NCI-H446 (cell line): ENCODE measurements at places on chromosomes 4 and X.

- no peak for DNase-seq
Measured at GRCh38 chr4:48538358-48538757, 48.3 kb downstream of the ZAR1 start.

GRCh38 chrX:15988661-15989603 is 134.3 kb upstream of the AP1S2 start:
- peak; percentile 31 for DNase-seq

GRCh38 chrX:69140837-69141236 is 24.4 kb downstream of the PJA1 start:
- no peak for DNase-seq

DNA sequence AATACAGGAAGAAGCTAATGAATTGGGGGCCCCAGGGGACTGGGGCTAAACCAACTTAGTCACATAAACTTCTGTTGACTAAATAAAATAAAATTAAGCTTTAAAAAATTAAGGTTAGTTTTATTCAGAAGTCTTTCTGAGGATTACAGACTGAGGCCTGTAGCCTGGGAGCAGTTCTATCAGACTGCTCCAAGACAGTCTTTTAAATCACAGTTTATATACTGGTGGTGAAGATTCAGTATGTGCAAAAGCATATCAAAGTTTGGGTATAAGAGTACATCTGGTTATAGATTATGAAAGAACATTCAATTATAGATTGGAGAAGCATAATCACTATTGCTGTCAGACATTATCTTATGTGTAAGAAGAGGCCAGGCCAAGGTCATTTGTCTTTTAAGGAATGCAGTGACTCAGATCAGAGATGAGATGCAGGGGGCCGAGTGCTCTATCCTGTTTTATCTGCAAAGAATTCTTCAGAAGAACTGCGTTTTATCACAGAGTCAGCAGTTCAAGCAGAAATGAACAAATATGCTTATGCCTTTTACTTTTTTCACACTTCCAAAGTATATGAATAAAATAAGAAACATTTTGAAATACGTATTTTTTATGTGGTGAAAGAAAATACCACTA is 109.4 kb downstream of the PDHA2 start:
- no peak for DNase-seq

DNA sequence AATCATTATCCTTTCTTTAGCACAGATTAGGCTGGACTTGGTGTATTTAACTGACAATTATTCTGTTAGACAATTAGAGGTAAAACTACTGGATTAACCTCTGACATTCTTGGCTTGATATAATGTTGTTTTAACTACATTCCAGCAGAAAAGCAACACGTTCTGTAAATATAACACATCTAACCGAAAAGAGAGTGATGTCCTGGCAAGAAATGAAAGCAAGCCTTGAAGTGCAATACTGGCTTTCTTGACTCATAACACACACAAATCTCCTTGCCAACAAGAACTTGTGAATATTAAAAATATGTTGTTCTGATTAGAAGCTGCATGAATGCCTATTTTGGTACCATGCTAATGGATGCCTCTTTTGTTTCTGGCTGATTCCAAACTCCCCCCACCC is 76.4 kb downstream of the EFHC2 start:
- no peak for DNase-seq

DNA sequence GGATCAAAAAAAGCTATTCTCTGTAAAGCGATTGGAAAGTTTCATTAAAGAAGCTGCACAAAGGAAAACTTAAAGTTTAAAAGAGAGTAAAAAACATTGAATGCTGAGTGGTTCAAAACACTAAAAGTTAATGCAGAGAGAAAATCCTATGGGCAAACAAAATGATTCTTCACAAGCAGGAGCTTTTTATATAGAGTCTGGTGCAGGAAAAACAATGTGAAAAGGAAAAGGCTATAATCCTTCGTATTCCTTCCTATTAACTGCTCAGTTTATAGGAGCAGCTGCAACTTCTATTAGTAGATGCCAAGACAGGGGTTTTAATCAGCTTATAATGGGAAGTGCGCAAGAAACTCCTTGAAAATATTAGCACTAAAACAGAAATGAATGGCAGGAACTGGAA is 100.7 kb downstream of the PDGFC start:
- DNase-seq, result no peak

GRCh38 chr4:159791334-159791733 is 688.5 kb downstream of the RAPGEF2 start:
- DNase-seq, result no peak

DNA sequence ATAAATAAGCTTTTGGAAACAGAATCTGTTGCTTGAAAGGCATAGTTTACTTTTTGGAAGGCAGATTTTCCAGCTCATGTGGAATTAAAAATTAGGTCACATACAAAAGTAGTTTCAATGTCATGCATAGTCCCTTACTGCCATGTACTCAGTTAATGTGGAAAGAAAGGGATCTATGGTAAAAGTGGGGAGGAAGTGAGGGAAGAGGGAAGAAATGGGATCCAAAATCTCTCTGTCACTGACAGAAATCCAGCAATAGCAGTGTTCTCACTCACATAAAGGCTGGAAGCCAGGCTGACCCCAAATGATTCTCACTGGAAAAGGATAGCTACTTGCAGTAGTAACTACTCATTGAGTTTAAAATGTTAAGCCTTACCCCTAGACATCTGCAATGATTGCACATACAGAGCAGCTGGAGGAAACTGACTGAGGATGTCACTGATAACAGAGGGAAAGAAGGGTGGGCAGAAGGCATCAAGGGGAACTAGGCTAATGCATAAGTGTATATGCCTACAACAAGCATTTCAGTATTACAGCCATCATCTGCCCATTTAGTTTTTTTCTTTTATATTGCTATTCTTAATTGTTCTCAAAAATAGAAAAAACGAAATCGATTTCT is 445.6 kb downstream of the FAT4 start:
- DNase-seq, result no peak
